ENCODE measurements at places on chromosomes 7 and 10.

- DNase-seq: peak; percentile 71
Measured at GRCh38 chr10:69644658-69645295, 14.7 kb downstream of the FAM241B start.

DNA sequence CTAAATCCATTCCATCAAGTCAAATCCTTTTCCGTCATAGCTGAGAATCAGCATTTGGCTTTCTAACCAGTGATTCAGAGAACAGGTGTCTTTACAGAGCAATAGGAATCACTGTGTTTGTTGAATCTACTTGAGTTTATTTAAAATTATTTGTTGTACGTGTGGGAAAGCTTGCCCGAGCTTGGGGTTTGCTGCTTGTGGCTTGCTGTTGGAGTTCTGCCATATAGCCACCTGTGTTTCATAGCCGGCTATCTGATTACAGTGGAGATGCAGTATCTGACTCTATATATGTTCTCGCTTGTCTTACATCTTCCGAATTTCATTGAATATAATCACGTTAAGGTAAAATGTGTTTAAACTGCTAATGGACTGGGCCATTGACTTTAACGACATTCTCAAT is 274.3 kb upstream of the MKI67 start:
- DNase-seq: no peak

- DNase-seq: peak; percentile 56
Measured at GRCh38 chr7:28166982-28167715, 13.4 kb downstream of the JAZF1 start.

DNA sequence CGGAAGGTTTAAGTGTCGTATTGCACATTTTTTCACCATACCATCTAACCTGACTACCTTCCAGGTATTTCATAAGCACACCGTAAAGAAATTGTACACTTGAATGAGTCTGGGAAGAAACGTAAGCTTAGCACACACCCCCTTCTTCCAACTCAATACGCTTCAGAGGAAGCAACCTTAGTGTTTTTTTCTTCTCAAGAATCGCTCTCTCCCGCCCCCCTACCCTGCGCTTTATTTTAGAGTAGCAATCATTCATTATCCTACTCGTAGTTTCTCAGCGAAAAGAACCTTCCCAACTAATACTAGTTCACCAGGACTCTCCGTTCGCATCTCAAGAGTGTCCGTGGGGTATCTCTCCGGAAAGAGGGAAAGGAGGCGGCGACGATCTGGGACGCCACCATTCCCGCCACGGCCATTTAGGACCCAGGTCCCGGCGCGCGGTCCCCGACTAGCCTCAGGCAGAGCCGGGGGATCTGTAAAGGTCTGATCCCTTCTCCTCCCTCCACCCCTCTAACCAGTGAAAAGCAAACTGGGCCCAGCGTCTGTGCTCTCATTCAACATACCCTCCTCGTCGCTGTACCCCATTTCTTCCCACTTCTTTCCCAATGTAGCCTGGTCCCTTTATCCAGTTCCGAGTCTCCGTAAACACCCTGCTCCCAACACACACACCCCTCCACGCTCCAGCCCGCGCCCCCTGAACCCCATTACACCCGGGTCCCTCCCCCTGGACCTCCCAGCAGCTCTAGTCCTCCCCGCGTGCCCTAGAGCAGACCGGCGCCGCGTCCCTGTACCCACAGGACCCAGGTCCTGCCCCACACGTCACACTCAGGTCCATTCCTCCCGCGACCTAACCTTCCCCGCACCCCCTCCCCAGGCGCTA is 16.0 kb downstream of the MYOZ1 start:
- DNase-seq: peak; percentile 12

- DNase-seq: no peak
Measured at GRCh38 chr7:121262969-121263368, 65.8 kb upstream of the WNT16 start.

- DNase-seq: no peak
Measured at GRCh38 chr7:121774563-121774962, 98.4 kb upstream of the PTPRZ1 start.

- peak; percentile 33 for DNase-seq
Measured at GRCh38 chr7:22481726-22482125, 18.3 kb downstream of the STEAP1B start.
